Stimulated activated CD8-positive, alpha-beta memory T cell treated with anti-CD3 and anti-CD28 coated beads, Interleukin-4, amount 100 ng/mL, for 48 hours (primary cell): ENCODE measurements at places on chromosomes 5 and 9.

DNA sequence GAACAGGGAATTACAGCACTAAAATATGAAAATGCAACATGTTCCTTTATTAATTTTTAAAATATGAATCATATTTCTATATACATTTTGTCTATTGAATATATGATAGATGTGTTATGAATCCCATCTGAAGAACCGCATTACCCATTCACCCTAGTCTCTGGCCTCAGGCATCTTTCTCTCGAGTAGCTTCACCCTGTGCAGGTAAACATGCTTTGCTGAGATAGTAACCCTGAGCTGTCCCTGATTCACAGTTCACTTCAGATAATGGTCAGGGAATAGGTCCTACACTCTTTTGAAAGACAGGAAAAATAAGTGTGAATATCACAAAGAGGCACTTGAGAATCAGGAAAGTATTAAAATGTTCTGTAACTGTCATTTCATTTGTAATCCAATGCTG is 766.8 kb downstream of the IRX1 start:
- DNase-seq, result no peak

DNA sequence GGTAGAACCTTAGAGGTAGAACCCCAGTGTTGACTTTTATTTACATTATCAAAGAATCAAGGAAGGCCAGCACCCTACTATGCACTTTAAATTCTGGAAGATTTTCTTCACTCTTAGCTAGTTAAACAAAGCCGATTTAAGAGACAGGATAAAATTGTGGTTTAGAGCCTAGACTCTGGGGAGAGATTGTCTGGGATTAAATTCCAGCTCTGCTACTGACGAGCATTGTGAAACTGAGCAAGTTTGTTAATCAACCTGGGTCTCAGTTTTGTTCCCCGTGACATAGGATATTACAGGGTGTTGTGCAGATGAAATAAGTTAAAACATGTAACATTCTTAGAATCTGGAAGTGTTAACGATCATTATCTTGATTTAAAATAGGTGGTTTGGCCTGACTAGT is 83.5 kb downstream of the FEM1C start:
- DNase-seq, result no peak

DNA sequence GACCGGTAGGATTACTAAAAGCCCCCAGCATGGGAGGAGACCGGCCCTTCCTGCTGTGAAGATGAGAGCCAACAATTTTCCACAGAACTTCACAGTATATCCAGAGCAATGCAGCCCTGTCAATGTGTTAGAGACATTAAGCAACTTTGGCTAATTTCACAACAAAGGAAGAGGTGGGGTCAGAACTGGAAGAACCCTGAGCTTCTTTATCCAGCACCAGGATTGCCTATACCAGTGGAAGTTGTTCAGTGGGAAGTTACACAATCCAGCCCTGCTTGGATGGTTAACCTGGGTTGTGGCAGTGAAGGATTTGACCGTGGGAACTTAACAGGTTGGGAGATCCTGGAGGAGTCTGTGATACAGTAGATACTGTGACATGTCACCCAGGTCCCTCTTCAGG is 197.0 kb downstream of the FBN2 start:
- no peak for DNase-seq

DNA sequence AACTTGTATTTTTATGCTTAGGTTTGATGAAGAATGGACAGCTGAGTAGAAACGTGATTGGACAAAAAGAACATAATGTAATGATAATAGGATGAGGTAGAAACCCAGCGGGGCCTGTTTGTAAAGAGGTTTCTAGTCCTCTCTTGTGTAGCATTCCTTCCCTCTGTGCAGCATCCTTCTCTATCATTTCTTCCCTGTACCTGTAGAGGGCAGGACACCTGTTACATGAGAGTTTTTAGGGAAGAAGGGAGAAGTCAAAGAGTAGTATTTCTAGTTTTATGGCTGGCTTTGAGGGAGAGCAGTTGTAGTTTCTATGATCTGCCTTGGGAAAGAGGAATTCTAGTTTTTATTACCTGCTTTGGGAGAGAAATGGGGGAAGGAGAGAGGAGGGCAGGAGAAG is 162.1 kb upstream of the FST start:
- DNase-seq, result no peak

- no peak for DNase-seq
These were observed 375.5 kb downstream of the PDE4D start for GRCh38 chr5:59517926-59518585.

DNA sequence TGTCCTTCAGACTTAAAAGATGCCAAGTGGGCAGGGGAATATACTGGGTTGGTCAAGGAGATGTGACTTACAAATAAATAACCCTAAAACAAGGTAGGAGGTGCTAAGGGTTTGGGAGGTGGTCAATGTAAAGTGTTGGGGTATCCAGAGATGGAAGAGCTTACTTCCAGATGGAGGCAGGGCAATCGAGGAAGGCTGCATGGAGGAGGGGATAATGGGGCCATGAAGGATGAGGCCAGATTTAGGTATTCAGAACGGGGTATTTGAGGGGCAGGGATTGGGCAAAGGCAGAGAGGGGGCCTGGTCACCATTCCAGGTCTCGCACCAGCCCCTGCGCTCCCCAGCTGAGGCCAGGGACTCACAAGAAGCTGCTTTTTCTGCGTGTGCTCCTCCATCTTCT is 57.9 kb upstream of the FBXW11 start:
- DNase-seq, result no peak

DNA sequence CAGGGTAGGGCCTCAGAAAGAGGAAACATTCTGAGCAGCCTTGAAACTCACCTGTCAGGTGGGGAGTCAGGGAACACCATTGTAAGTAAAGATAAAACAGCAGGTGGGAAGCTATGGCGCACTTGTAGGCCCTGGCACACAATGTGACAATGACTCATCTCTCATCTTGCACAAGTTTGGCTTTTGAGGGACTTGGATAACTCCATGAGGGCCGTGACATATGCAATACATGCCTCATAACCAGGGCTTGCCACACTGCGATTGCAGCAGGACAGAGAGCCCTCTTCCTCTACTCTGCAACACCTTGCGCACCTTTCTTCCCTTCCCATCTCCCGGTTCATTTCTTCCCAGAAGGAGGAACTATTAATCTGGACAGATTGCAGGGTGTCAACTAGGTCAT is 144.9 kb downstream of the CEP120 start:
- DNase-seq, result no peak

GRCh38 chr5:141848744-141849414 is 29.3 kb downstream of the PCDH1 start:
- peak; percentile 71 for DNase-seq

DNA sequence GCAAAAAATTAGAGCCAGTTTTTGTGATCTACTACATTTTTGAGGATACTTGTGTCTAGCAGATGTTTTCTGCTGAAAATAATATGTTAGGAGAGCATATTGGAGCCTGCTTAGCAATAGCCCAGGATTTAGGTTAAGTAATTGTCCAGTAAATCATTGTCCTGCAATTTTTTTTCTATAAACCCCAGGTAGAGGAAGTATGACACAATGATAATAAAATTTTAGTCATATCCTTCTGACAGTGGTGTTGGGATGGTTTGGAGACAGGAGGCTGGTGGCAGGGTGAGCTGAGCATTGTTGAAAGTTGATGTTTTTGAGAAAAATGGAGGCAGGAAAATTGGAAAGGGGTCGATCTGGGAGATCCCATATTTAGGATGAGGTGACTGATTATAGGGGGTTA is 3.5 kb downstream of the SNCAIP start:
- DNase-seq, result no peak

- no peak for DNase-seq
These were observed 382.7 kb downstream of the ENC1 start for GRCh38 chr5:74257645-74258313.

- DNase-seq, result no peak
These were observed 85.3 kb upstream of the COX7C start for GRCh38 chr5:86532429-86532828.

GRCh38 chr9:129511285-129511900 is 109.5 kb downstream of the C9orf50 start:
- no peak for DNase-seq

GRCh38 chr5:84480873-84481637 is 96.4 kb upstream of the EDIL3 start:
- no peak for DNase-seq

DNA sequence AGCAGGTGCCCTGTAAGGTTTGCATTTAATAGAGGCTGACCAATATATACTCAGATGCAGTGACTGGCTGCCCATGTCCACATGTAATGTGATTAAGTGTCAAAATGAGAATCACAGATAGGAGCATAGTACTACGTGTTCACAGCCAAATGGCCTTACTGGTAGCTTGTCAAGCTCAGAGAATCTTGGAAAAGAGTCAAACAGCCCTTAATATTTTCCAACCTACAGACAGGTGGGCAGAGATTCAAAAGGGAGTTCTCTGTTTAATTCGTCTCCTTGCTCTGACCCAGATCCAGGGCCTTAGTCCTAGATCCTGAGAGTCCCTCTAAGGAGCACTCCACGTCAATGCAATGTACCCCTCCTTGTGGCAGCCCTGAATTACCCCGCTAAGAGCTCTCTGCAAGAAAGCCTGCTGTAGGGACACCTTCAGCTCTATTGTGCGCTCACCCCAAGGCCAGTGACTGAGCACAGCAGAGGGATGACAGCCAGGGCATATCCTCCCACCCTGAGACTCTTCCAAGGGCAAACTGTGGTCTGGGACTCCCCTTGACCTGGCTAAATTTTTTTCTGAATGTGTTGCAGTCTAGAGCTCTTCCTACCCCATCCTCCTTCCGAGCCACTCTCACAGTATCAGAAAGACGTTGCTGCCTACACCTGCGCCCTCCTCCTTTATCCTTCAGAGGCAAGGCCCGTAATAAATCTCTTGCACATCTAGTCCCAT is 159.2 kb downstream of the SNCAIP start:
- DNase-seq, result no peak

DNA sequence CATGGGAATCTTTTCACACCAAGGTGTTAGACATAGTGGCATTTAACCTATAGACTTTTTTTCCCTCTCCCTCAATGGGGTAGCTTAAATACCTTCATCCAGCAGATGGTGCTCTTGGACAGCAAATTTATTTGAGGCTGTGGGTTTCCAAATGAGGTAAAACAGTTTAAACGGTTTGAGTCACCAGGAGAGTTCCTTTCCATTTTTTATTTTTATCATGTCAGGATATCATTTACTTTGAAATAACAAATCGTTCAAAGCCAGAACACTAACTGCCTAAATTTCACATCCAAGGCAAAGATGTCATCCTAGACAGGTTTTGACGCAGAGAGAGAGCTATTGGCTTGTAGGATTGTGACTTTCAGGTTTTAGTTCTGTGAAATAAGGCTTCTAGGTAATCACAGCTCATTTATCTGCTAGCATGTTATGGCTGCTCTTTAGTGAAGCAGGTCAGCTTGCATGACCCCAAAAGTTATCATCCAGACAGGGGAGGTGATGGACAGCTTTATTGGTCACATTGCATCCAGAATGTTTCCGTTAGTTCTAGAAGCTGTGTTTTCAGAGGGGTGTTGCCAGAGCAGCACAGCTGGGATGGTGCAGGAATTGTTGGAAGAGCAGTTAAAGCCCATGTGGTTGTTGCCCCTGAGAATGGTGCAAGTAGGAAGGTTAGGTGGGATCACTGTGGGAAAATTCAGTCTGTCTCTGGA is 69.8 kb downstream of the KDM4C start:
- DNase-seq, result peak; percentile 47

- no peak for DNase-seq
These were observed 1.5 kb upstream of the ZNF367 start for GRCh38 chr9:96419691-96419969.

DNA sequence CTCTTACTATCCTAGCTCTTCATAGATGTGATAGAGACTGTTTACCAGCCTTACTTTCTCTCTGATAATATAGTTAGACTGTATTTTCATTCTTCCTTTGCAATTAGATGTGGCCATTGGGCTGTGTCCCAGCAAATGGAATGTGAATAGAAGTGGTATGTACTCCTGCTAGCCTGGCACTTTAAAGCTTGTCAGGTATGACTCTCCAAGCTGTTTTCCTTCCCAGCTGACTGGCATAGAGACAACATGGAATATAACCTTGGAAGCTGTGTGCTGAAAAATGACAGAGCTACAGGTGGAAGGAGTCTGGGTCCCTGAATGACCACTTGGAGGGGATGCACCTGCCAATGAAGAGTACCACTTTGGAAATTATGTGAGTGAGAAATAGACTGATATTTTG is 116.2 kb downstream of the DIRAS2 start:
- no peak for DNase-seq

GRCh38 chr9:10366171-10366779 is 246.5 kb downstream of the PTPRD start:
- no peak for DNase-seq

GRCh38 chr9:16884952-16885513 is 14.6 kb upstream of the BNC2 start:
- no peak for DNase-seq

DNA sequence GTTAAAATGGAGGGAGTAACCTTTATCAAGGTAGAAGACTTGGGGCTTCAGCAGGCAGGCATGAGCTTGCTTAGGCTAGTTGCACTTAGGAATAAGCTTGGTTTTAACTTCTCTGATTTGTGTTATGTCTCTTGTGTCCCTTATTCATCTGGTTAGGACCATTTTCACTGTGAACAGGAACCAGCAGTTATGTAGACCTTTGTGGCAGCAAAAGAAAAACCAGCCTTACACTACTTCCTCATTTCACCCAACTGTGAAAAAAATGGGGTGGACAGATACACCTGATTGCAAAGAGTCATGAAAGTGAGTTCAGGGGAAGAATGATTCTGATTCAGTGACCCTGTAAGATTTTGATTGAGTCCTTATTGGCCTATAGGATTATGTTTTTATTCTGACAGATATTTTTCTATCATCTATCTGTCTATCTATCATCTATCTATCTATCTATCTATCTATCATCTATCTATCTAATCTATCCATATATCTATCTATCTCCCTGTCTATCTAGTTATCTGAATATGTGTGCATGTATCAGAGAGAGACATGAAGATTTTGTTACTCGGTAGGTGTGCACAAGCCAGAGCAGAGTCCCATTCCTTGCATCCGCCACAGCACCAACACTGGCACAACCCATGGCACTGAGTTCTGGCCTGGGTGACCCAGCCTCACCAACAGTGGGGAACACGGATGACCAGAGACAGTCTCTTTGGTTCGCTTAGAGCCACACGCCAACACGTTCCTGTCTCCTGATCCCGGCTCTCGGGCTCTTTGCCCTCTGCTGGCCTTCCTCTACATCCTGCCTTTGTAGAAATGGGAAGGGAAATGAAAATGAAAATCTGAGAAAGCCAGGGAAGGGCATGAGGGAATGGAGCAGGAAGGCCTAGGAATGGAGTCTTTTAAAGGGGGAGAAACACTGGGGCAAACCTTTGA is 1.3 kb upstream of the ZNF366 start:
- no peak for DNase-seq

DNA sequence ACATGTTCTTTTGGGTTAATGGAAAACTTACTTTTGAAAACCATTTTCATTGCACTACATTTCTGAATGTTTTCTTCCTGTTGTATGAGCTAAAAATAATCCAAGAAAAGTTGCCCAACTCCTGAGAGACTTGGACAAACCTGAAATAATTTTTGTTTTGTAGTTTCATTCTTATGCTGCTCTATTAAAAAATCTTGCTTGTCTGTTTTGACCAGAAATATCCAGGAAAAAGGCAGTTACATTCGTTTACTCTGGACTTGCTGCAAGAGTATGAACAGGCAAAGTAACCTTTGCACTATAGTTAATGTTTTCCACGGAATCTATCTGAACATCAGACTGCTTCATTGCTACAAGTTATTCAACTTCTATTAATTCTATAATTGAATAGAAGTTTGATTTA is 200.1 kb upstream of the DAB2 start:
- no peak for DNase-seq

GRCh38 chr9:123426406-123426805 is 70.4 kb downstream of the CRB2 start:
- DNase-seq, result no peak

GRCh38 chr5:76527685-76528161 is 95.5 kb downstream of the F2RL2 start:
- no peak for DNase-seq

GRCh38 chr9:129446828-129447550 is 173.9 kb downstream of the C9orf50 start:
- no peak for DNase-seq
